ENCODE measurements at places on chromosomes 12 and 14. TPM values are rescaled to one million over a fixed set of nuclear protein-coding genes. Genes with fewer than 3 reads are reported as not detected.

GRCh38 chr14:49303946-49304516 is 282.1 kb downstream of the RPS29 start:
- no peak for DNase-seq

DNA sequence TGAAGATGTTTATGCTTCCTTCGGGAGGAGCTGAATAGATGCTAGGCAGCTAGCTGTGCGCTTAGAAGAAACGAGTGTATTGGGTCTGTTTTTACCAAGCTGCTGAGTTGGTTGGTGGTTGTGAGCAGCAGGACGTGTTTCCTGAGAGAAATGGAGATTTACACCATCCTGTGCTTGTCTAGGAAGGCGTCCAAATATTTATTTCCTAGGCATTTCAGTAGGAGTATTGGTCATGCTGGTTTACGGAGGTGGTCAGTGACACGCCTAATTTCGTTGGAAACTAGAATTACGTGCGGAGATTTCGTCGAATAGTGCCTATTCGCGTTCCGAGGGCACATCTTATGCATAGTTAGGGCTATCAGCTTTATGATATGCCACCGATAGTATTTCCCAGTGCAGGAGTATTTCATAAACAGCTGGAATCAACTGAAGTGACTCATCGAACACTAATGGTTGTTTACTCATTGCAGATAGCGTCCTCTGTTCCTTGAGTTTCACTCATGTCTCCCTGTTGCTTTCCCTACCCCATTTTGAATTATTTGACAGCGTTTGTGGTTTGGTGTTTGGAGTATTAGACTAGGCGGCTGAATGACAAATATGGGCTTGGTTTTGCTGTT is 780 bp downstream of the TBC1D15 start:
- no peak for DNase-seq

DNA sequence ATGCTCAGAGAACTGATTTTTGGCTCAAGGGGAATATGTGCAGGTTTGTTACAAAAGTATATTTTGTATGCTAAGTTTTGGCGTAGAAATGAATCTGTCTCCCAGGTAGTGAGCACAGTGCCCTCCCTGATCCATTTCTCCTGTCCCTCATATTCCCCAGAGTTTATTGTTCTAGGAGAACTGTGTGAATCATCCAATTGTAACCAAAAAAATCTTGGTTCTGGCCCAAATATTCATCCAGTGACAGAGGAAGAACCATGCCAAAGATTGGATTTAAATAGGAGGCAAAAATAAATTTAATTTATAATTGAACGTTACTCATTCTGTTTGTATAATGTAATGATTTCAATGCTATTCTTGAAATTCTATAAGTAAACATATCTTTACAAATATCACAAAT is 4.8 kb downstream of the CATSPERB start:
- no peak for DNase-seq

DNA sequence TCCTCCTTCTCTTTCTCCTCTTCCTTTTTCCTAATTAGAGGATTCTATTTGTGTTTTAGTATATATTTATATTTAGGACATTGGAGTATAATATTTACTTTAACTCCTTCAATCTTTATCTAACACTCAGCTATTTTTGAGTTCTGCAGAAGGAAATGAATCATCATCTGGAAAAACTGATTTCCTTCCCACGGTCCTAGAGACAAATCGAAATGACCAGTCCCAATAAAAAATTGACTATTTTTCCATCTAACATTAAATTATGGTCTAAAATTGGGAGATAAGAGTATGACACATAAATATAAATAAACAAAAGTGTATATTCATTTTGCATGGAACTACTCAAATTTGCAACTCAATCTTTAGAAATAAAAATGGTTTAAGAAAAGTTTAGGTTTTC is 167.4 kb downstream of the TMTC3 start:
- DNase-seq, result no peak

DNA sequence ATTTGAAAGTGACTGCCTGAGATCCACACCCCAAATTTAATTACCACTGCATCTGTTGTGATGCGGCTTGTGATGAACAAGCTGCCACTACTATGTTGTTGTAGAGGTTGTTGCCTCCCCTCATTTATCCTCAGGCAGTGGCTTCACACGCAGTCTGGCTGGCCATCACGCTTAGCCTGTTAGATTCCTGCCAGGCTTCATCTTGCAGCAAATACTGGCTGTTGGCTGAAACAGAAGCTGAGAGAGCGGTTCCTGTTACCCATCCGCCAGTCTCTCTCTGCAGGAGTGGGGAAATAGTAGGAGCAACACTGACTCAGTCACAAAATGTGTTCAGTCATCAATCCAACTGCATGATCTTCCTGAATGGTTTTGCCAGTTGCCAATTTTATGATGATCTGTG is 934.4 kb downstream of the FLRT2 start:
- no peak for DNase-seq

- DNase-seq, result no peak
These were observed 311.8 kb upstream of the CLEC14A start for GRCh38 chr14:38567703-38568102.

DNA sequence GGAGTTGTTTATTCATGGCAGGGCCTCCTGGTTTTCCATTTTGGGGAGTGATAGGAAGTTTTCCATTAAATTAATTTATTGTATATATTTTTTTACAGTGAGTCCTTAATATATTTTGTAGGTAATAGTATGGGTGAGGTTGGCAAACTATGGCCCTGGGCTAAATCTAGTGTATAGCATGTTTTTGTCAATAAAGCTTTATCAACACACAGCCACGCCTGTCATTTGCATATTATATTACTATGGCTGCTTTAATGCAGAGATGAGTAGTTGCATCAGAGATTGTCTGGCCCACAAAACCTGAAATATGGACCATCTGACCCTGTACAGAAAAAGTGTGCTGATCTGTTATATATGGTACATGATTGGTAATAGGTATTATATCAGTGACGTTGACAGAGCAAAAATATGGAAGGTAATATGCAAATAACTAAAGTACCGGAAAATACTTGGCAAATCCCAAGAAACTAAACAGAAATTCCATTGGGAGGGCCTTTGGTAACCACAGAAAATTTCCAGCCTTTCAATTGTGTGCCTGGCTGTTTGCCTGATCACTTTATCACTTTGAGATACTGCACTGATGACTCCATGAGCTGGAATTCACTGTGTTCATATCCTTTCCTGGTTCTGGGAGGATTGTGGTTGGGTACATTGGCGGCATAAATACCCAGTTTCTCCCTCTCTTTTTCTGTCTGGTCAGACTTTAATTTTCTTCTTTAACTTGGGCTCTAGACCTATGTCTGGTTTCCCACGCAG is 61.7 kb upstream of the RFLNA start:
- no peak for DNase-seq

- no peak for DNase-seq
These were observed 31.3 kb downstream of the GABARAPL1 start for GRCh38 chr12:10243818-10244520.

DNA sequence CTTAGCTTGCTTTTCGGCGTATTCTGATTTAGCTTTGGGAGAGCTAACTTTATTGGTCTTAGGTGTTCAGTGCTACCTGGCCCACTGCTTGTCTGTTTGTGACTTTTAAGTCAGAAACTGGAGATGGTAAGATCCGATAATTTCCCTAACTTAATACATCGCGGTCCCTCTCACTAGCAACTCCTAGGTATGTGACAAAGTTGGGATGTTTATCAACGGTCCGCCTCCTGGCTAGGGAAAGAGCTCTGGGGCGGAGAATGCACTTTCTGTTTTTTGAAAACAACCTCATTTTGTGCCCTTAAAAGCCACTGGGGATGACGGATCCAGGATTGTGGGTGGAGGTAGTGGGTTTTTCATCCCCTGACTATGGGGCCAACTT is 1.2 kb downstream of the CDKN1B start:
- DNase-seq, result no peak

GRCh38 chr12:42097971-42098370 is 46.7 kb downstream of the GXYLT1 start:
- no peak for DNase-seq

DNA sequence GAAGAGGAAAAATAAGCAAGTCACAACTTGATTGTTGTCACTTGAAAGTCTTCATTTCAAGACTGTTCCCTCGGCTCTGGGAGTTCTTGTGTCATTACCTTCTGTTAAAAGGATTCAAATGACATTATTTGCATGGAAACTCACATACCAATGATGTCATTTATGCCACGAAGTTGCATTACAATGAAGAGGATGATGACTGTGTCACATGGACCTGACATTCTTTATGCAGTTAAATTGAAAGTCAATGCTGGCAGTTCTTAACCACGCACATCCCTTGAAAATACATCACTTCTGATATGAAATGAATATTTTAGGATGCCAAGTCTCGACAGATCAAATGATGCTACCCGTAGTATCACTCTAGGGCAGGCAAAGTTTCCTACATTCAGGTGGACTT is 1069.5 kb downstream of the VRK1 start:
- no peak for DNase-seq

DNA sequence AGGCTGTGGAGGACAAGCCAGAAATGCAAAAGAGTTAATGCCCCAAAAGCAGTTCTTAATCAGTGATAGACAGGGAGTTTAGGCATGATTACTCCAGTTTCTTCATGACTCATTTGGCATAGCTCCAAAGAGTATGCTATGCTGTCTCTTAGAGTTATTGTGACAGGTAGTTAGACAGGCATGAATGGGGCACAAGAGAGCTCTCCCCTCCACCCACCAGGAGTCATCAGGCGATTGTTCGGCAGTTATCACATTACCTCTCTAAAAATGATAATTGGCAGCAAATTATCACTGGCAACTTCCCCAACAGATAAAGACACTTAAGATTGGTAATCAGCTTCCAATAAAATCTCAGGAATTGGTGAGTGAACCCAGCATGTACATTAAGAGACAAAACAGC is 320.1 kb downstream of the DAD1 start:
- DNase-seq, result no peak

DNA sequence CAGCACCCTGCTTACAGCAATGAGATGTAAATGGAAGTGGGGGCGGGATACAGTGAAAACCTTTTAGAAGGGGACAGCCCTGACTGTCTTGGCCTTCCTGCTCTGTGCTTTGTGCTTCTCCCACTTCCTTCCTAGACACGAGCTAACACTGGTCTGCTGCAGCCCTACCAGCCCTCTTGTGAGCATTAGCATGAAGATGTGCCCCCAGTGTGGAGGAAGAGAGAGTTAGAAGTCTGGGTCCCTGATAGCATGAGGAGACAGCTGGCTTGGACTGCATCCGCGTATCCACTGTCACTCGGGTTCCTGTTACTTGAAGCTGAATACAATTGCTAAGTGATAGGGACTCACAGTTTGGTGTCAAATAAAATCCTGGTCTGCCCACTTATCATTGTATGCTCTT is 248.1 kb upstream of the SOX5 start:
- no peak for DNase-seq

NKX2-1 gene
- not detected for total RNA-seq

OR6C2 gene
- total RNA-seq, result not detected

MYO1H gene
- total RNA-seq, result 0.09 TPM

CLEC9A gene
- total RNA-seq, result not detected

KRT2 gene
- not detected for total RNA-seq

EFS gene
- total RNA-seq, result 7.2 TPM

CCDC196 gene
- not detected for total RNA-seq
